Sigmoid colon (tissue), 7 donors: ENCODE measurements at places on chromosomes 7 and 10. TPM values are rescaled to one million over a fixed set of nuclear protein-coding genes. Genes with fewer than 3 reads are reported as not detected.
A peak's percentile ranks its signal among the peaks of the same experiment; 100 is the strongest.

DNA sequence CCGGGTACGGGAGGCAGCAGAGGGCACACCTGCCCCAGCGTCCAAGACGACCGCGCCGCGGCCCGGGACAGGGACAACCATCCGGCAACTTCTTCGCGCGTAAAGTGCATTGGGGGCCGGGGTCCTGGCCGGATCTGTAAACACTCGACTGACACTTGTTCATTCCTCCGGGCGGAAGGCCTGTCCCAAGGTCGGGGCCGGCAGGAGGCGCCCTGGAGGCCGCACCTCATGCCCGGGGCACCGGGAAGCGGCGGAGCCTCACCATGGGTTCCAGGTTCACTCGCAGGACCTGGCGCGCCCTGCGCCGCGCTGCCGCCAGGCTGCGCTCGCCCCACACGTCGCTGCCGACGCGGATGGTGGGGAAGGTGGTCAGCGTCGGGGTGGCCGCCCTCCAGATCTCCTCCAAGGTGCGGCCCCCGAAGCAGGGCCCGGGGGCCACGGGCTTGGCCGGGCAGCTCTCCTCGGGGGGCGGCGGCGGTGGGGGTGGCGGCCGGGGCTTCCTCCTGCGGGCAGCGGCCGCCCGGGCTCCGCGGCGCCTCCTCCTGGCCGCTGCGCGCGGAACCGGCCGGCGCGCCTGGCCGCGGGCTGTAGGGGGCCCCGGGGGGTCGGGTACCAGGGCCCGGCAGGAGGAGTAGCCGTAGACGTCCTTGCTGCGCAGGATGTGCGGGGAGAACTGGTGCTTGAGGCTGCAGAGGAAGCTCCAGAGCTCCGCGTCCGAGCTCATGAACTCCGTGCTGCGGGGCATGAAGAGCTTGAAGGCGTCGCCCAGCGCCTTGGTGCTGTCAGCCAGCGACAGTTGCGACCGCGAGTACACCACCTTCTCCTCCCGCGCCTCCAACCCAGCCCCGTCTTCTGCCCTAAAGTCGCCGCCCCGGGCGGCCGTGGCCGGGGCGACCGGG lies 746 bp downstream of the CCDC71L start:
- DNase-seq: peak; percentile 86

Gene GDF10
- 5.4 TPM for total RNA-seq

GRCh38 chr7:7236041-7236440 lies 53.7 kb downstream of the C1GALT1 start:
- no peak for DNase-seq

Gene PKD2L1
- not detected for total RNA-seq

GRCh38 chr10:121919666-121920065 lies 8.2 kb downstream of the ATE1 start:
- no peak for DNase-seq
